ENCODE measurements at places on chromosomes 7 and 10.

- no peak for DNase-seq
Measured at GRCh38 chr7:121530227-121531174, 134.4 kb upstream of the FAM3C start.

- no peak for DNase-seq
Measured at GRCh38 chr10:20686015-20686635, 211.0 kb downstream of the NEBL start.

DNA sequence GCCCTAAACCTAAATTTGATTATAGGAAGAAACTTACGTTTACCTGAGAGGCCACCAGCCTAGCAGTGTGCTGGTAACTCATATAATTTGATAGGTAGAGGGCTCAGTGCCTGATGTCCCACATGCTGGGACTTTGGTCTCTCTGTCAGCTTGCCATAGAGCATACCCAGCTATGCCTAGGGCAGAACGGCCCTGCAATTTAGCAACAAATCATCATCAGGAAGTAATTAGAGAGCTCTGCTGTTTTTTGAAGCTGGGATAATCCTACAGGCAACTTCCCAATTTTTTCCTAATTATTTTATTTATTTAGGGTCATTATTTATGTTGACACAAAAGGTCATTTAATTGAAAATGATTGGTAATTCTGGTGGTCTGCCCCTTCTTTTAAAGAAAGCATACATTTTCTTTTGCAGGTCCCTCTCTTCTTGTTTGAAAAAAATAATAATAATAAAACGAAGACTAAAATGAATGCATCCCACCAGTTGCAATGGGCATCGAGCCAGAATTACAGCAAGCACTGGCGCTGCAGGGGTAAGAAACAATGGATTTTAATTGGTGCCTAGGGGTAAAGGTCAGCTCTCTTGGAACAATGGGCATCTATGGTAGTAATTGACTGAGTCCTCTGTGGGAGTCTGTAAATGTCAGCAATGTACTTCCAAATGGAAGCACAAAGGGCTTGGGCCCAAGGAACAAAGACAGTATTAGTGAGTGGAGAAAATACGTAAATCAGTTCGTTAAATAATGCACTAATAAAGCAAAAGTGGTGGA, 348.0 kb downstream of the SORCS1 start:
- no peak for DNase-seq

- DNase-seq, result no peak
Measured at GRCh38 chr10:78405231-78405630, 371.6 kb downstream of the RPS24 start.

- DNase-seq, result no peak
Measured at GRCh38 chr10:43012578-43012977, 64.3 kb upstream of the RET start.

GRCh38 chr7:50119815-50120637, 27.0 kb upstream of the ZPBP start:
- no peak for DNase-seq

GRCh38 chr7:73995821-73996511, 32.0 kb upstream of the ELN start:
- no peak for DNase-seq

DNA sequence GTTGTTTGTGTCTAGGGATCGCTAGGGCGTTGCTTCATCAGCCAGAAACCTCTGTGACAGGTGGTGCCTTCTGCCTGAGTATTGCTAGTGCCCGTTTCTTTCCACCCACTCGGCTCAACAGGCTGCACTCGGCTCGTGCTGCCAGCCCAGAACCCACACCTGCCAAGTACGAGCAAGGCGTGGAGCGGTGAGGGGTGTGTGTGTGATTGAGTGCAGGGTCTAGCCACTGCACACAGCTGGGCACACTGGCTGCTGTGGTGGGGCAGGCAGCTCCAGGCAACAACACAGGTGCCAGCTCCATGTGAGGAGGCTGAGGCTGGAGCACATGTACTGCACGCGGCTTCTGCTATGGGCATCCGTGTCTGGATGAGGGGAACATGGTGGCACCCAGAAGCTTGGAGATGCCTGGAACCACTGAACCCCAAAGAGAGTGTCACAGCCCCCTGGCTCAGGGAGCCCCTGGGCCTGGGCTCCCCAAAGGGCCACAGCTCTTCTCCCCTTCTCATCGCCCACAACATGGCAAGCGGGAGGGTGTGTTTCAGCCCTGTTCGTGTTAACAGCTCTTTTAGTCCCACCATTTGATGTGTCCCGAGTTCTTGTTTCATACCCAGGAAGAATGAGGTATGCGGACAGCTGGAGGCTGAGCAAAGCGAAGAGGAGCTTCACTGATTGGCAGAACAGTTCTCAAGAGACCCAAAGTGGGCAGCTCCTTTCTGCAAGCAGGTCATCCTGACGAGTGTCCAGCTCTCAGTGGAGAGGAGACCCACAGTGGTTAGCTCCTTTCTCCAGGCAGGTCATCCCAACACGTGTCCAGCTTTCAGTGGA, 78.1 kb downstream of the HDAC9 start:
- no peak for DNase-seq

DNA sequence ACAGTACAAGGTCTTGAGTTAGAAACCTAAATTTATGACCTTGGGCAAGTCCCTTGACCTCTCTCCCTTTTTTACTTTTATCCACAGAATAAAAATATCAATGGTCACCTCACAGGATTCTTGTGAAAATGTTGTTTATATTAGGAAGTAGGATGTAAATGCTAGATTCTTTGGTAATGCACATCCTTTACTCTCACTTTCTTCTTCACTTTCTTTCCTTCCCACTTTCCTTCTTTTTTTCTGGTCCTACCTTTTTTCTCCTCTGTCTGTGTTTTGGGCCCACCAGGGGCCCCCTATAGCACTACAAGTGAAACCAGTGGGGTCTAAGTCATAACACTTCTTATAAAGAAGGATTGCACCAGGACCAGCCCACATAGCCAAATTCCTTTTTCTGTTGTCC, 12.1 kb downstream of the RPEL1 start:
- DNase-seq, result no peak

- DNase-seq, result no peak
Measured at GRCh38 chr7:51077987-51078370, 238.6 kb downstream of the COBL start.

DNA sequence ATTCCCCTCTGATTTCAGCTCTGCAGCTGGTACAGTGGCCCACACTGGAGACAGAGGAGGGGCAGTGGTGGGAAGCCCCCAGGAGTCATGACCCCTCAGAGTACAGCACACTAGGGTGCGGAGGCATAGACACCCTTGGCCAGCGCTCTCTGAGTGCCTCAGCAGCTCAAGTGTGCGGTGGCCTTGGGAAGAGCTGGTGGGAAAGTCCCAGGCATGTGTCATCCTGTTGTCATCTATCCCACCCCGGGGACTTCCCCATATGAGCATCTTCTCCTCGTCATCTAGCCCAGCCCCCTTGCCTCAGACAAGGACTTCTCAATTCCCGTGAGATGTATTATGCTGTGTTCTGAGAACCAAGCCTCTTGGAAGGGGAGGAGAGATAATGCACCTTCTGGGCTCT, 15.6 kb upstream of the PPIF start:
- DNase-seq, result no peak

DNA sequence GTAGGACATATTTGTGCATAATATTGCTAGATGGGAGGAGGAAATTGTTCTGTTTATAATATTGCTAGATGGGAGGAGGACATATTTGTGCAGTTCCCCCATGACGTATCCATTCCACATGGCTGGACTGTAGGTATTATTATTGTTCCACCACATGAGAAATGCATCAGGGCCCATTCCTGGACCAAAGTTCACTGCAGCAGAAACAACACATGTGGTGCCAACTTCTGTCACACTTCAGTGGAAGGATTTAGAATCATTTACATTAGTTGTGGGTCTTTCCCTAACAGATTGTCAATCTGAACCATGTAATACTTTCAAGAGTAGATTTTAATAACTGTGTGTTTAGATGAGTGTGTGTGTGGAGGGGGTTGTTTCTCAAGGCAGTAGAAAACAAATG, 32.7 kb upstream of the MACC1 start:
- DNase-seq, result no peak

DNA sequence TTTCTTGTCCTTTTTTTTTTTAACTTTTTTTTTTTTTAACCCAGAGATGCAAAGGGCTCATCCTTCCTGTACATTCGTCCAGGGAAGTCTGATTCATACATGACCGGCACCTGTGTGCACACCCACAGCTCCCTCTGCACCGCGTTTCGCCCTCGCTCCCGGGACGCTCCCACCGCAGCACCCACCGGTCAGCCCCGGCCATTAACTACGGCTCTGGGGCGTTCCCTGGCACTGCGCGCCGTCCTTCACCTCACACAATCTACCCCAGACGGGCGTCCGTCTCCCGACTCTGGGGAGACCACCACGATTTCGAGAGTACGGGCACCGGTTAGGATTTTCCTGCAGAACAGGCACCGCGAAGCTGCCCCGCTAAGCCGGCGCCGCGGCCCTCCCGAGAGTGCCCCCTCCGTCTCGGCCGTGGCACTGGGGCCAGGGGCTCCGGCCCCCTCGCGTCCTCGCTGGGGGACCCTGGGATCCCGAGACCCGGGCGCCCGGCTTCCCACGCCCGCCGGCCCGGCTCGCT, 452 bp downstream of the ATE1 start:
- DNase-seq, result no peak

DNA sequence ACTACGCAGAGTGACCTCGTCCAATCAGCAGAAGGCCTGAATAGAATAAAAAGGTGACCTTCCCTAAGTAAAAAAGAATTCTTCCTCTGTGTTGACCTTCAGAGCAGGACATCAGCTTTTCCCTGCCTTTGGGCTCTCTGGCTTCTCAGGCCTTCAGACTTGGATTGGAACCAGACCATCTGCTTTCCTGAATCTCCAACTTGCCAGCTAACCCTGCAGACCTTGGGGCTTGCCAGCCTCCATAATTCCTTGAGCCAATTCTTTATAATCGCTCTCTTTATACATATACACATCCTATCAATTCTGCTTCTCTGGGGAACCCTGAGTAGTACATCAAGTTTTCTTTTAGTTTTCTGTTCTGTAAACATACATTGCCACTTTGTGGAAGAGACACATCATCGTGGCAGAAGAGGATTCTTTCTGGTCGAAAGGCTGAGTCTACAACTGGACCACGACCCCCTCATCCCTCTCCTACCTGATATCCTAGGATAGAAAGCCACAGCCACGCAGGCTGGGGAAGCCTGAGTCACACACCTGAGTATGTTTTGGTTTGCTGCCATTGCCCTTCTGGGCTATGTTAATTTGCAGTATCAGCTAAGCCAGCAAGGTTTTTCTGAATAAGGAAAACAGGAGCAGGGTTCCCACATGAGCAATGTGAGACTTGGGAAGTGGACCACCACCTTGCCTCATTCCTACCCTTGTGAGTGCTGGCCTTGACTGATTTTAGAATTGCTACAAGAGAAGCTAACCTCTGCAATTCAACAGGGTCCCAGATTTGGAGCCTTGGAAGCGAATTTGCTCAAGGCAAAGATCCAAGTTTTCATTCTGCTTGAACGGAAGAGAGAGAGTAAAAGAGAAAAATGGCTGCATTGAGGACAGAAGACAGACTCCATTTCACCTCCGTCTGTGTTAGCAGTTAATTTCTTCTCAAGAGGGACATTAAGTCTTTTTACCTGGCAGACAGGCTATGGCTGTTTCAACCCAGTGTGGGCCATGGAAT, 445.2 kb upstream of the FZD8 start:
- DNase-seq, result no peak

GRCh38 chr10:5530412-5530806, 5.6 kb downstream of the CALML3 start:
- DNase-seq, result no peak

- DNase-seq, result no peak
Measured at GRCh38 chr7:131454498-131454897, 101.9 kb downstream of the PODXL start.

DNA sequence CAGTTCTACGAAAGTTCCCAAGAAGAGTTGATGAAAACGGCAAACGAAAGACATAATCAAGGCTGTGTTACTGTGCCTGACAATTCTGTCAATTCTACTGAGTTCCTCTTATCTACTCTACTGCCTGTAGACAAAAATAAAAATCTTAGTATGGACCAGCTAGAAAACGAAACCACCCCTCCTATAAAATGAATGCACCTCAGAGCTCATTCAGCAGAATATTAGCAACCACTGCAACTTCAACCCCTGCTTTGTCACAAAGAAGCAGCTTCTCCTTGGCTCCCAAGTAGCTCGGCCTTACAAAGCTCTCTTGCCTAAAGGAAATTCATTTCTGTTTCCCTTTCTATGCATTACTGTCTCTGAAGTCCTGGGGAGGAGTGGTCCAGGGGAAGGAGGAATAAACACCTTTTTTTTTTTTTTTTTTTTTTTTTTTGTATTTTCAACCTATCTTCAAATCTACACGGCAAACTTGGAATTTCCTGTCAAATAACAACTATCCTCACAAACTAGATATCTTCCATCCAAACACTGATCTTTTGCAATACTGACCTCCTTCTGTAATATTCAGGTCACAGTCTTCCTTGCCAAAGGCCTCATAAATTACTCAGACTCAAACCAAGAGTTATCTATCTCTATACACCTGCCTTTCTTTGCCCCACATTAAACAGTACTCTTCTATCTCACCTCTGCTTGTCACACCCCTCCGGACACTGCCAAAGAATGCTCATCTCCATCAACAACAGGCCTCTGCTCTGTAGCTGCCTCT, 74.3 kb downstream of the GLI3 start:
- DNase-seq, result no peak

DNA sequence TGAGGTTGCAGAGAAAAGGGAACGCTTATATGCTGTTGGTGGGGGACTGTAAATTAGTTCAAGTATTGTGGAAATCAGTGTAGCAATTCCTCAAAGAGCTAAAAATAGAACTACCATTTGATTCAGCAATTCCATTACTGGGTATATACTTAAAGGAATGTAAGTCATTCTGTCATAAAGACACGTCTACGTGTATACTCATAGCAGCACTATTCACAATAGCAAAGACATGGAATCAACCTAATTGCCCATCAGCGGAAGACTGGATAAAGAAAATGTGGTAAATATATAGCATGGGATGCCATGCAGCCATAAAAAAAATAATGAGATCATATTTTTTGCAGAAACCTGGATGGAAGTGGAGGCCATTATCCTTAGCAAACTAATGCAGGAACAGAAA, 100.0 kb upstream of the NPSR1 start:
- no peak for DNase-seq

DNA sequence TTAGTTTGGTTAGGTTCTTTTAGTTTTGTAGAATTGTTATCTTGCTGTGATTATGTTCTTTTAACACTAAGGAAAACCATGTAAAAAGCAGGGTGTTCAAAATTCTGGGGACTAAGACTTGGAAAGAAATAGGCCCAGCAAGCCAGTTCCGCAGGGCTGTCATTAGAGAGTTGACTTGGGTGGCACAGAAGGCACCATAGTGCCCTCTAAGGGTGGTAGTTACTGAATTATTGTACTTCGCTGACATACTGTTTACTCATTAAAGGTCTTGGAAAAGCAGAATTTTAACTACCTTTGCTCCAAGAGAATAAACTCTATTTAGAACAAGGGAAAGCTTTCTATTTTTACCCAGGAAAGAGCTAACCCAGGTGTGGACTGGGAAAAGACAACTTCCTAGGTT, 86.5 kb downstream of the OTUD1 start:
- no peak for DNase-seq

GRCh38 chr7:23358152-23358674, 59.1 kb downstream of the MALSU1 start:
- DNase-seq, result no peak

Data from NCI-H1417 treated with DMSO at 0.1 percent for 48 hours (cell line).